ENCODE measurements at places on chromosomes 16 and 17. TPM values are rescaled to one million over a fixed set of nuclear protein-coding genes. Genes with fewer than 3 reads are reported as not detected.

Gene CRYBA1
- not detected for total RNA-seq

Gene TTLL6
- 0.21 TPM for total RNA-seq

Gene GUCY2D
- total RNA-seq, result 0.30 TPM

Gene ABCA8
- 235 TPM for total RNA-seq

Gene TMEM204
- 46.3 TPM for total RNA-seq

Gene ACE
- 19.4 TPM for total RNA-seq

Gene HLF
- total RNA-seq, result 33.2 TPM

Gene KRT40
- not detected for total RNA-seq

DNA sequence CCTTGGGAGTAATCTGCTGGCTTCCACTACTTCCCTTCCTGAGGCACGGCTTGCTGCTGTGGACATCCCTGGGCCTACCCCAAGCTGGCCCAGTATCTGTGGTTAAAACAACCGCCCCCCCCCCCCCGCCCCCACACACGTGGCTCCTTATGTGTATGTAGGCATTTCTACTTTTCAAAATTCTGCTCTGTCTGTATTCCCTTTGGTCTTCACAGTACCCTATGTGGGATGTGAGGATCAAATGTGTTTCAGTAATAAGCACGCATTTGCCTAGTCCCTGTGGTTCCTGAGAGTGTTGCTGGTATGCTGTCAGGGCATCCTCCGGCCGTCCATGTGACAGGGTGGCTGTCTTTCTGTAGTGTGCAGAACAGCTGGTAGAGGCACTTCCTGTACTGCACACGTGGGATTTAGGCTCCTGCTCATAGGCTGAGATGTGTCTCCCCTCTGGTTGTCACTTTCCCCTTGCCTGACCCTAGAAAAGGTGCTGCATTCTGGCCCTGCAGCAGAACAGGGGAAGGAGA, 2.2 kb downstream of the NT5M start:
- H3K36me3 ChIP-seq, result peaks cover 21% of the 10 kb centered on the region
- DNase-seq, result no peak
- H3K4me1 ChIP-seq, result peaks cover 18% of the 10 kb centered on the region
- H3K4me3 ChIP-seq, result no peak overlapping the region

- H3K4me1 ChIP-seq, result no peaks in the 10 kb centered on the region
- no peaks in the 10 kb centered on the region for H3K27me3 ChIP-seq
- H3K4me3 ChIP-seq, result no peak overlapping the region
- peaks cover 17% of the 10 kb centered on the region for H3K36me3 ChIP-seq
- H3K27ac ChIP-seq, result no peak overlapping the region
- DNase-seq, result no peak
These were observed 23.3 kb downstream of the GPR179 start for GRCh38 chr17:38320482-38320881.

DNA sequence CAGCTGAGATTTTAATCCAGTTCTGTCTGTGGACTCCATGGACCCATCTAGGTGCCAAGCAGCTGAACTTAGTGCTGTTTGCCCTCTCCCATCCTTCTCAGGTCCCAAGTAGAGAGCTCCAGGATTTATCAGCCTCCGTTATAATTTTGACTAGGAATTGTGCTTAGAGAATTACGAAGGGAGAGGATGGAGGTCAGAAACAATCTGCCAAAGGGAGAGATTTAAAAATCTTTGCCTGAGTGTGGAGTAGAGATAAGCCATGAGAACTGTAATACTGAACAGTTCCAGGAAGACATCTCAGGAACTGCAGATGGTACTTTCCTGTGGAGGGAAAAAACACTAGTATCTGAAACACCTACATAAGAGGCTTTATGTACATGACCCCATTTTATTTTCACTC, 27.0 kb downstream of the CEP95 start:
- H3K27me3 ChIP-seq, result no peaks in the 10 kb centered on the region
- no peak overlapping the region for H3K4me3 ChIP-seq
- no peak for DNase-seq
- no peak overlapping the region for H3K27ac ChIP-seq
- H3K36me3 ChIP-seq, result peaks cover 35% of the 10 kb centered on the region
- H3K4me1 ChIP-seq, result no peaks in the 10 kb centered on the region

GRCh38 chr16:2852003-2852730, 5.8 kb downstream of the PRSS22 start:
- H3K27ac ChIP-seq, result no peak overlapping the region
- H3K4me1 ChIP-seq, result no peaks in the 10 kb centered on the region
- no peaks in the 10 kb centered on the region for H3K27me3 ChIP-seq

GRCh38 chr17:6556121-6557039, at the start of gene PITPNM3:
Gene PITPNM3, minus strand, starts transcription at chr17:6556555. Its CDS starts 149 bp downstream, at chr17:6556406.
- peaks cover 50% of the 10 kb centered on the region for H3K27me3 ChIP-seq
- DNase-seq, result no peak
- H3K4me1 ChIP-seq, result peaks cover 20% of the 10 kb centered on the region
- H3K27ac ChIP-seq, result no peak within 1 kb of the TSS
- peak within 1 kb of the TSS; percentile 30 for H3K4me3 ChIP-seq

DNA sequence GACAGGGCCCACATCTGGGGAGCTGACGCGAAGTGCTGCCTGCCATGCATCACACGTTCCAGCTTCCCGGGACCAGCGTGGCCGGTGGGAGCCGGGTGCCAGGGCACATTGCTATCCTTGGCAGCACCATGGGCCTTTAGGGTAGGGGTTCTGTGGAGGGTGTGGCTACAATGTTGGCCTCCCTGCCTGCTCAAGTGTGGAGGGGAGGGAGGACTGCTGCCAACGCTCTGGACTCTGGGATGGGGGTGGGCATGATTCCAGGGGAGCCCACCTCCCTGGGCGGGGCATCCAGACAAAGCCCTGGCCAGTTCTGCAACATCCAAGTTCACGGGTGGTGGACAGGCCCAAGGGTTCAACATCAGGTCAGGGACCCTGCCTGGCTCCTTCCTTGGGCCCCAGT, 13.9 kb downstream of the GRB7 start:
- no peaks in the 10 kb centered on the region for H3K27me3 ChIP-seq
- H3K4me1 ChIP-seq, result peaks cover 7% of the 10 kb centered on the region
- no peaks in the 10 kb centered on the region for H3K36me3 ChIP-seq
- no peak for DNase-seq

- no peaks in the 10 kb centered on the region for H3K4me1 ChIP-seq
- DNase-seq, result no peak
These were observed 207.0 kb upstream of the CACNG3 start for GRCh38 chr16:24049113-24049512.

DNA sequence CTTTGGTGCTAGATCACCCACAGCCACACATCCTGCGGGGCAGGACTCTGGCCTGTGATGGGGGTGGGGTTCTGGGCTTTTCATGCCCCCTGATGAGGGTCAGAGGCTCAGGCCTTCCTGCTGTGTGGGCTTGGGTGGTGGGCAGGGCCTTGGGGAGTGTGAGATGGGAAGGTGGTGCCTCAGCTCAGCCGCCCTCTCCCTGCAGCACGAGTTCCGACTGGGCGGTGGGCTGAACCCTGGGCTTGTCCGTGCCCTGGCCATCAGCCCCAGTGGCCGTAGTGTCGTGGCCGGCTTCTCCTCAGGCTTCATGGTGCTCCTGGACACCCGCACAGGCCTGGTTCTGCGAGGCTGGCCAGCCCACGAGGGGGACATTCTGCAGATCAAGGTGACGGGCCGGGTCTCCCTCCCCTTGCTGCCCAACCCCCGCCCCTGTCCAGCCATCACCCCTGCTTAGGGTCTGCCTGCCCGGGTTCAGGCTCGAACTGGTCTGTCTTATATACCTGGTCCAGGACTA, 6.8 kb upstream of the SERPINF2 start:
- no peak overlapping the region for H3K4me3 ChIP-seq
- peaks cover 2% of the 10 kb centered on the region for H3K36me3 ChIP-seq
- no peaks in the 10 kb centered on the region for H3K27me3 ChIP-seq

GRCh38 chr17:50538549-50539410, 6.2 kb downstream of the EPN3 start:
- H3K27me3 ChIP-seq, result no peaks in the 10 kb centered on the region
- H3K27ac ChIP-seq, result peak overlapping the region; percentile 15
- H3K36me3 ChIP-seq, result no peaks in the 10 kb centered on the region
- DNase-seq, result no peak

GRCh38 chr17:10211666-10212065, 13.3 kb upstream of the GAS7 start:
- no peak overlapping the region for H3K4me3 ChIP-seq
- H3K36me3 ChIP-seq, result no peaks in the 10 kb centered on the region
- H3K27me3 ChIP-seq, result no peaks in the 10 kb centered on the region
- no peak for DNase-seq

- H3K4me1 ChIP-seq, result no peaks in the 10 kb centered on the region
- no peak overlapping the region for H3K4me3 ChIP-seq
- DNase-seq, result no peak
- H3K27ac ChIP-seq, result no peak overlapping the region
- no peaks in the 10 kb centered on the region for H3K36me3 ChIP-seq
These were observed 192.2 kb upstream of the WSCD1 start for GRCh38 chr17:5877948-5878347.

DNA sequence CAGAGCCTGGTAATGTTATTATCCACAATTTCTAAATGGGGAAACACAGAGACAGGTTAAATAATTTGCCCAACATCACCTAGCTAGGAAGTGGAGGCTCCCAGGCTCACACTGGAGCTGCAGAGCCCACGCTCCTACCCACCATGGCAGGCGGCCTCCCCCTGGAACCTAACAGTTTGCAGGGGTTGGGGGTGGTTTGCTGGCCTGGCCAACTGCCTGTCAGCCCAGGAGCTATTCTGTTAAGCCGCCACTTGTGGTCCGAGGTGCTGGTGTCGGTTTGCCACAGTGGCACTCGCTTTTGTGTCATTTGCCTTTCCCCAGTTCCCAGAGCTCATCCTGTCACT, 3.6 kb downstream of the PRCD start:
- H3K36me3 ChIP-seq, result no peaks in the 10 kb centered on the region
- no peak for DNase-seq
- peaks cover 74% of the 10 kb centered on the region for H3K4me1 ChIP-seq
- H3K4me3 ChIP-seq, result no peak overlapping the region
- no peak overlapping the region for H3K27ac ChIP-seq

DNA sequence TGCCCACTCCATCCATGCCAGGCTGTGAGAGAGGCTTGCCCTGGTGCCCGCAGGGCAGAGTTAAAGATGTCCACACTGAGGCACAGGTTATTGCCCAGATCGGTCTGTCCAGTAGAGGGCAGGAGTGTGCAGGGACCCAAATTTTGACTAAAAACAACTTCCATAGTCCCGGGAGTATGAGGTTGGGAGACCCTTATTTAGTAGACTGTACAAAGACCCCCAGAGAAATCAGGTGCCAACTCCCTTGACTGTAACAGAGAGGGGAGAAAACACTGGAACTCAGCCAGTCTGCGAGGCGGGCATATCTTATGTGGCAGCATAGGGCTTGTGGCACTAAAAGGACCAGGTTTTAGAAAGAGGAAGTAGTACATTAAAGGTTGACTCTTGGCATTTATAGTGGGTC, 43.4 kb downstream of the HNF1B start:
- no peaks in the 10 kb centered on the region for H3K36me3 ChIP-seq
- DNase-seq, result peak; percentile 14
- no peaks in the 10 kb centered on the region for H3K27me3 ChIP-seq
- H3K27ac ChIP-seq, result no peak overlapping the region

DNA sequence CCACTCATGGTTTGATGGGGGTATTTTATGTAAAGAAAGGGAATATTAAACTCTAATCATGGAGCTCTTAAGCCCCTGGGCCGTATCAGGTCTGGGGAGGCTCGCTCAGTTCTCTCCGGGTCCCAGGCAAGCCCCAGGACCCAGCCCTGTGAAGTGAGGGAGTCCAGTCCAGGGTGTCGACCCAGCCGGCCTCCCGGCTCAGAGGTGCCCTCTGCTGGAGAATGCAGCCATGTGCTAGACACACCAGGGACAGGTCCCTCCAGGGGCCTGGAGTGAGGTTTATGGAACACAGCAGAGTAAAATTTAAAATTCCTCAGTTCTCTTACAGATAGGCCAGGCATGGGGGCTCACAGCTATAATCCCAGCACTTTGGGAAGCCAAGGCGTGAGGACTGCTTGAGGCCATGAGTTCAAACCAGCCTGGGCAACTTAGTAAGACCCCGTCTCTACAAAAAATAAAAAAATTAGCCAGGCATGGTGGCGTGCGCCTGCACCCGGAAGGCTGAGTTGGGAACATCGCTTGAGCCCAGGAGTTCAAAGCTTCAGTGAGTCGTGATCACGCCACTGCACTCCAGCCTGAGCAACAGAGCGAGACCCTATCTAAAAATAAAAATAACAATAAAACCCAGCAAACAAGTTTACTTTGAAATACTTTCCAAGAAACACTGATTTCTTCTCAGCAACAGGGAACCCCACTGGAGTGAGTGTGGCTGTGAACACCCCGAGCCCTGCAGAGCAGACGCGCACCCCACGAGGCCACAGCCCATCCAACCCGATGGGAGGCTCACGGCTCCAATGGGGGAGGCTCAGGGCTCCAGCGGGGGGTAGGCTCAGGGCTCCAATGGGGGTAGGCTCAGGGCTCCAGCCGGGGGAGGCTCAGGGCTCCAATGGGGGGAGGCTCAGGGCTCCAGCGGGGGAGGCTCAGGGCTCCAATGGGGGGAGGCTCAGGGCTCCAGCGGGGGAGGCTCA, 72.2 kb downstream of the ZNF778 start:
- no peaks in the 10 kb centered on the region for H3K27me3 ChIP-seq
- no peak overlapping the region for H3K27ac ChIP-seq

- no peak overlapping the region for H3K27ac ChIP-seq
- H3K4me3 ChIP-seq, result no peak overlapping the region
- peaks cover 60% of the 10 kb centered on the region for H3K36me3 ChIP-seq
- DNase-seq, result no peak
- peaks cover 8% of the 10 kb centered on the region for H3K4me1 ChIP-seq
These were observed 2.0 kb downstream of the ROGDI start for GRCh38 chr16:4800290-4801041.

DNA sequence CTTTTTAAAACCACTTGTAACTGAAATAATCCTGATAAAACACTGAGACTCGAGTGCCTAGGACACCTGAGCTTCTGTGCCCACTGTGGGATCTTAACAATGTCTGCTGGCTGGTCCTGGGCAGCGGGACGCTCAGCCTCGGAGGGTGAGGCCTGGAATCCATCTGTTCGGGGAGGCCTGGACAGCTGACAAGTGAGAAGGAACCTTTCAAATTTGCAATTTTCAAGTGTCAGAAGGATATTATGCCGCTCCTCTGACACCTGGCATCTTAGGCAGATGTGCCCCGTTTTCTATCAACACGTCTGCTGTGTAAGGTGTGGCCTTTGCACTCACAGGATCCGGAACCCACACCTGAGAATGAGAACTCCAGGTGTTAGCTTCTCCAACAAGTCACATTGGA, 33.1 kb upstream of the C16orf78 start:
- peaks cover 9% of the 10 kb centered on the region for H3K27me3 ChIP-seq
- no peaks in the 10 kb centered on the region for H3K36me3 ChIP-seq
- no peak overlapping the region for H3K27ac ChIP-seq
- no peaks in the 10 kb centered on the region for H3K4me1 ChIP-seq

DNA sequence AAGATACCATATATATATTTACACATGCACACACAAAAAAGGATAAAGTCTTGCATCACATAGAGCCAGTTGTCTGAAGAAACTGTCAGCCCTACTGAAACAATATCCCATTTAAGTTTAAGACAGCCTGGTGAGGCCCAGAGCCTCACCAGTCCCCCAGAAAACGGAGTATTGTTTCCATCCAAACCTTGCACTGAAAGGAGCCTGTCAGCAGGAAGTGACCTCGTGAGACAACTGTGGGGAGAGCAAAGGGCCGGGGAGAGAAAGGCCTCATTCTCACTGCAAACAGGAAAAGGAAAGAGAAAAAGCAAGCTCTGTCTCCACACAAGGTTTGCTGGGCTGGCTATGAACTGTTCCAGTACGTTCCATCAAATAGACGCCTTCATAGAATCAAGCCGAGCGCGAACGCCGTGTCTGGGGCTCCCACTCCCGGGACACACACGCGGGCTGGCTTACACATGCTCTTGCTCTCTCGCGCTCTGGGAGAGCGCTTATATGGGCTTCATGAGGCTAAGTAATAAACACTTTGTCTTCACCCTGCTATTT, 44.4 kb upstream of the ZFHX3 start:
- no peaks in the 10 kb centered on the region for H3K36me3 ChIP-seq
- H3K4me3 ChIP-seq, result no peak overlapping the region
- no peak overlapping the region for H3K27ac ChIP-seq
- no peaks in the 10 kb centered on the region for H3K27me3 ChIP-seq
- DNase-seq, result no peak

Data from tibial nerve (tissue), 4 donors.